ENCODE measurements at places on chromosomes 11 and 22.

- DNase-seq = no peak
Measured at GRCh38 chr22:30225220-30225927, 21.2 kb downstream of the LIF start.

GRCh38 chr11:78417175-78417887 is at the start of gene GAB2:
GAB2 (minus strand) TSS chr11:78417820; CDS start chr11:78417720, 100 bp downstream.
- DNase-seq = no peak

DNA sequence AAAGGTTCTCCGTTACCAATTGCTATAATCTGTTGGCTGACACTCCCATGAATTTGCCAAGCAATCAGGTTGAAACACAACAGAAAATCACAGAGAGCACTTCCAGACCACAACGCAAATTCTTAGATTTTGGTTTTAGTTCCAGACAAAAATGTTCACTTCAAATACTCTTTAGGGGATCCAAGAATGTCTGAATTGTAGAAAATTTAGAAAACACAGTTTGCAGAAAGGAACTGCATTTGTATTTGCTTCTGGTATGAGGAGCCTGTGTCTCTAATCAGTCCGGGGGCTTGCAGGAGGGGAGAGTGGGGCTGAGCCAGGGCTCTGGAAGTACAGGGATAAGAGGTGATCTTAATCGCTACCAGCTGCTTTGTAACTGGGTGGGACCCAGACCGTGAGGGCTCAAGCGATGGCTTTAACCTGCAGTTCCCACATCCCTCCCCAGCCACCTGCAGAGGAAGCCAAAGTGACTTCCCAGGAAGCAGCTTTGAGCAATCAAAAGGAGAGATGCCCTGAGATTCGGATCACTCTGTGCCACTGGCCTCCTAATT is 18.7 kb downstream of the SCUBE2 start:
- no peak for DNase-seq

DNA sequence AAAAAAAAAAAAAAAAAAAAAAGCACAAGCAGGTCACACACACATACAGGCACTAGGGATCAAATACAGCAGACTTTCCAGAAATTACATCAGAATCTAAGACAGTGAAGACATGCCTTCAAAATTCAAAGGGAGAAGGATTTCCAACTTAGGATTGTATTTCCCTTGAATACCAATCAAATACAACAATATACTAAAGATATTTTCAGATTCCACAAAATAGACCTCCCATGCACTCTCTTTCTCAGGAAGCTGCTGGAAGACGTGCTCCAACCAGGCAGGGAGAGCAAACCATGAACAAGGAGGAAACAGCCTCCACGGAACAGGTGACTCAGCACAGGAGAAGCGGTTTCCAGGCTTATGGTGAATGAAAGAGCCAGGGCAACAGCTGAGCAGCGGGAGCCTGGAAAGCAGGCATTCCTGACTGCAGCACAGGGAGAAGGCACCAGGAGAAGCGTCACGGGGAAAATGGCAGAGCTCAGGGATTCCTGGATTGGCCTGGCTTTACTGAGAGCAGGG is 32.0 kb downstream of the TMEM184B start:
- DNase-seq = no peak

DNA sequence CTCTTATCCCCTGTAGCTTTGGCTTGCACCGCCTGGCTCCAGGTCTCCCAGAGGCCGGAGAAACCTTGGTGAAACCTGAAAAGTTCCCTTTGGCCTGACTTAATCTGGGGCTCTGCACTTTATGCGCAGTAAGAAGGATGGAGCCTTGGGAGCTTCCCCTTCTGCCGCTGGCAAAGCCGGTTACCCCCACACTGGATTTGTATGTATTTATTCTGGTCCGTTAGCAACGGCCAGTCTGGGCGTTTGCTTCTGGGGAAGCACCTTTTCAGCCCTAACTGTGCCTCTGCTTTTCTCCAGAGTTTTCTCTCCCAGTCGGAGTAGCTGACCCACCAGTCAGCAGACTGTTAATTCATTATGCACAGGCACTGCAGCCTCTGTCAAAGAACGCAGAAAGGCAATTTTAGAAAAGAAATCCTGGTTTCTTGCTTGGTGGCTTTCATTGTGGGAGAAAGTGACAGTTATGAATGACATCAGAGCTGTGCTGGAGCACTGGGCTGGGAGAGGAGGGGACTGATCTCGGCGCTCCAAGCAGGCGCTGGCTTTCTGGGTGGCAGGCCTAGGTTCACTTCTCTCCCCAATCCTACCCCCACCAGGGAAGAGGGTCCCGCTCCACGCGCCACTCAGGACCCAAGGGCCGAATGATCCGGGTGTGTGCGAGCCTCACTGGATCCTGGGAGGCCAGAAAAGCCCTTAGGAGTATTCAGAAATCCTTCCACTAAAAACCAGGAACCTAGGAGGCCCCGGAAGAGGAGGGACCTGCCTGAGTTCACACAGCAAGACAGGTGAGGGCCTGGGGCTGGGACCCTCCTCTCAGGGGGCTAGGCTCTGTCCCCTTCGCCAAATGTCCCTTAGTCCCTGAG is 70.2 kb downstream of the RTL6 start:
- no peak for DNase-seq

DNA sequence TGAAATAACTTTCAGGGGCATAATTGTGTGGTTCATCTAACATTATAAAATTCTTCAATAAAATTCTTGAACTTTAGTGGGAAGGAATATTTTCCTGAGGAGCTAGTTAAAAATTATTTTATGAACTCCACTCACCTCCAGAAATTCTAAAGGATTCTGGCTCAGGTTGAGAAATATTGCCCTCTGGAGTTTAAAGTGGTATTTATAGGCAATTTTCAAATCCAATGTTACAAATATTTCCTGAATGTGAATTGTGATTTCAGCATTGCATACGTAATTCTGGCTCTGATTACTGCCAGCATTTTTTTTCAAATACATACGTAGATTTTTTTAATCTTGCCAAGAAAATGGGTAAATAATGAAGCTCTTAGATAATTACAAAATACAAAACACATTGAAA is 598.2 kb upstream of the ANO3 start:
- no peak for DNase-seq

DNA sequence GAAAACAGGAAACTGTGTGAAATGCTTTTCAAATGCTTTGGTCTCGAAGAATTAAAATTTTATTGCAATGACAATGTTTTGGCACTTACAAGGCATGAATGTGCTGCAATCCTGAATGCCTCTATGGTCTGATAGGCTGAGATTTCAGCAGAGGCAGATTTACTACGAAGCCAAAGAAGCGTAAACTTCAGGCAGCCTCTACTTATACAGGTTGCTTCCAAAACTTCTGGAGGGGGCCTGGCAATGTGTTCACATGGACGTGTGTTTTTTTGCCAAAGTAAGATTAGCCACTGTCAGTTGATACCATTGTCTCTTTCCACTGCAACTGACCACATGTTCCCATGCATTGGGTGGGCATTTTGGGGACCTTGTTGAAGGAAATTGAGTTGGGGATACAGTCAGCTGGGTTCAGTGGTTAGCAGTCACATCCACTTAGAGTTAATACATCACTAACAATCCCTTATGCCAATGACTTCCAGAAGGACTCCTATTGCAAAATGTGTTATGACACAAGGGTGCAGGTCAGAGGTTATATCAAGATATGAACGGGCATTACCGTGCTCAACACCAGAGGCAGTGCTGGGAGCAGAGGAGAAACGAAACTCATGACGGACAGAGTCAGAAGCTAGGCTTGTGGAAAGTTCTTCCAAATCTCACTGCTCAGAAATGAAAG is 48.8 kb downstream of the ABTB2 start:
- no peak for DNase-seq
